ENCODE measurements at places on chromosomes 4 and X. TPM values are rescaled to one million over a fixed set of nuclear protein-coding genes. Genes with fewer than 3 reads are reported as not detected.

GRCh38 chrX:63934791-63935190, 149.8 kb upstream of the ARHGEF9 start:
- DNase-seq: no peak

DNA sequence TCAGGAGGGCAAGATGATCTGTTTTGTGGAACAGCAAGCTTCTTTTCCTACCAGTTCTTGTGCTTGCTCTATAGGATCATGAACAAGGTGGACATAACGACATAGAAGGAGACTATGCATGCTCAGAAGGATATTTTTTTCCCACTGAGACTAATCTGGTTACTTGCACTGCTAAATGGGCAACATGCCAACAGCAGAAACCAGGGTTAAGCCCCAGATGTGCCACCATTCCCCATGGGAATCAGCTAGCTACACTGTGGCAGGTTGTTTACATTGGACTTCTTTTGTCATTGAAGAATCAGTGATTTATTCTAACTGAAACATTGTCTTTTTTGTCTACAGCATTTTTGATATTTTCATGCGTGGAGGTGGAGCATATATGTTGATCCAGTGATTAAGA, 165.6 kb downstream of the C4orf33 start:
- DNase-seq: no peak

DNA sequence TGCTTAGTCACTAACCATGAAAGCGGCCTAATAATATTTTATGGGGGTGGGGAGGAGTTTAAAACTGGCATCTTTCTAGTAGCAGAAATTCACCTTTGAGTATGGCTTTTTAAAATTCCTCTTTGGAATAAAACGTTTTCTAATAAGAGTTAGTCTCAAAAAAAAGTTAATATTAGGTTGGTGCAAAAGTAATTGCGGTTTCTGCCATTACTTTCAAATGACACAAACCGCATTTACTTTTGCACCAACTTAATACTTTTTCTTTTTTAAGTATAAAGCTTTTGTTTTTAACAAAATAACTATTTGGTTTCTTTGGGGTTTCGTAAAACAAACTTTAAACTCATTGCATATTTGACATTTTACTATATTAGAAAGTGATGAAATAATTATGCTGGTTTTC, 68.4 kb downstream of the FBXO8 start:
- no peak for DNase-seq

GRCh38 chr4:67929426-67929825, 33.9 kb downstream of the TMPRSS11A start:
- DNase-seq: no peak

- DNase-seq: no peak
Measured at GRCh38 chrX:110847334-110847733, 51.7 kb upstream of the CHRDL1 start.

- no peak for DNase-seq
Measured at GRCh38 chrX:31483336-31483735, 411.5 kb upstream of the FTHL17 start.

GRCh38 chr4:82373486-82373815, 340 bp downstream of the HNRNPD start:
- no peak for DNase-seq

DNA sequence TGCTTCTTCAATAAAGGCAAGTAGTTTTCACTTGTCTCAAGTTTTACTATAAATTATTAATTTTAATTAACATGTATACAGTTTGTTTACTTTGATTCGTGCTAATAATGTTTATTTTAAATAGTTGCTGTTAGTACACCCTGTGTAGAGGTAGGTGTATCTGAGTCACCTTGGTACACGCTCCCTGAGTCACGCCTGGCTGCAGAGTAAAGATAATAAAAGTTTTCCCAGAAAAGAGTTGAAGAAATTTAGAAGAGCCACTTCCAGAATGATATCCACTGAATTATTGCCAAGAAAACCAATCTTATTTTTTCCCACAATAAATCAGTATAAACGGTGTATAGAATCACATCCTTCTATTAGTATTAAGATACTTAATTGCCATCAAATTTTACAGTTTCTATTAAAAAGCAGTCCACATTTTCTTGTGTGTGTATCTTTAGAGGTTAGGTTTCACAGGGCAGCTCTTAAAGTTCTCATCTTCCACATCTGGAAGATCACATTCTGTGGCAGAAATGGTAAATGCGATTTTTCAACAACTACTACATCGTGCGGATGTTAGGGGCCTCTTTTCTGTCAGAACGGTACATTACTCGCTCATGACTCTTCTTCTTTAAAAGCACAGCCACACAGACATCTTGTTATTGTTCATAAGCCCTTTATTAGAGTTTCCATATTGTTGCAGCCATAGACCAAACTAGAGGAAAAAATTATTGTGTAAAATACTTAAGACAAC, 55.4 kb downstream of the HADH start:
- no peak for DNase-seq

- no peak for DNase-seq
Measured at GRCh38 chrX:108731153-108731552, 5.2 kb downstream of the IRS4 start.

DNA sequence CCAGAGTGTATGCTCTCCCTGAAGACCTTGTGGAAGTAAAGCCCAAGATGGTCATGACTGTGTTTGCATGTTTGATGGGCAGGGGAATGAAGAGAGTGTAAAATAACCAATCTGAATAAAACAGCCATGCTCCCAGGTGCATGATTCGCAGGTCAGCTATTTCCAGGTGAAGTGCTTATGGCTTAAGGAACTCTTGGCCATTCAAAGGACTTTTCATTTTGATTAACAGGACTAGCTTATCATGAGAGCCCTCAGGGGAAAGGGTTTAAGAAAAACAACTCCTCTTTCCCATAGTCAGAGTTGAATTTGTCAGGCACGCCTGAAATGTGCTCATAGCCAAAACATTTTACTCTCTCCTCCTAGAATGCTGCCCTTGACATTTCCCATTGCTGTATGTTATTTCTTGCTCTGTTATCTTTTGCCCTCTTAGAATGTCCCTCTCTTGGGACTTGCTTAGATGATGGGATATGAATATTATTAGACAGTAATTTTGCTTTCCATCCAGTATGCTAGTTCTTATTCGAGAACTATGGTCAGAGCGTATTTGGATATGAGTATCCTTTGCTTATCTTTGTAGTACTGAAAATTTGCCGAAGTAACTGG, 88.6 kb downstream of the PLS3 start:
- DNase-seq: no peak

DNA sequence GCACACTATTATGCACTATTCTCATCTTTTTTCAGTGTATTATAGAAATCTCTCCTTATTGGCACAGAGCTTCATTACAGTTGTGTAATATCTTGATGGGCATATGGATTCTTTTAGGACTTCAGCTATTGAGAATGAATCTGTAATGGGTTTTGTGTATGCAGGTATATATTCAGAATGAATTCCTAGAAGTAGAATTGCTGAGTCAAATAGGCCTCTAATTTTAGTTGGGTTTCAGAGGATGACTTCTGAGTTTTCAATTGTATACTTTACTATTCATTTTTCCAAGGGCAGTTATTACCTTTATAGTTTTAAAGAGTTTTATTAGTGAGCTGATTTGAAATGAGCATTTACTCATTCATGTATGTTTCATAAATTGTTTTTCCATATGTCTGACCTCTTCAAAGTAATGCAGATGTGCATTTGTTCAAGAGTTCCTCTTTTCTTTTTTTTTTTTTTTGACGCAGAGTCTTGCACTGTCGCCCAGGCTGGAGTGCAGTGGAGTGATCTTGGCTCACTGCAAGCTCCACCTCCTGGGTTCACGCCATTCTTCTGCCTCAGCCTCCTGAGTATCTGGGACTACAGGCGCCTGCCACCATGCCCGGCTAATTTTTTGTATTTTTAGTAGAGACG, 19.5 kb downstream of the CASP6 start:
- no peak for DNase-seq

DNA sequence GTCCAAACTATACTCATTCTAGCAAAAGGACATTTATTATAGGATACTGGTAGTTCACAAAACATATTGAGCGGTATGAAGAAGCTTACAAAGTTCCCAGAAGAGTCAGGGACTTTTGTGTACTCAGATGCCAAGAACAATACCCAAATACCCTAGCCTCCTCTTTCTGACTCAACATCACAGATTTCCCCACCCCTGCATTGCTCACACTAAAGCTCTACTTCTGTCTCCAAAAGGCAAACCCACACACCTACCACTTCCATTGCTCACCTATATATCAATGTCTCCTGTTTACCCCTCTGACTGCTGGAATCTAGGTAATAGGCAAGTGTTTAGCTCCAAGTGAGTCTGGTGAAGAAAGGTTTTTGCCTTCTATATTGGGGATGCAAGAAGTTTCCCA, 100.7 kb upstream of the HCCS start:
- DNase-seq: no peak

DNA sequence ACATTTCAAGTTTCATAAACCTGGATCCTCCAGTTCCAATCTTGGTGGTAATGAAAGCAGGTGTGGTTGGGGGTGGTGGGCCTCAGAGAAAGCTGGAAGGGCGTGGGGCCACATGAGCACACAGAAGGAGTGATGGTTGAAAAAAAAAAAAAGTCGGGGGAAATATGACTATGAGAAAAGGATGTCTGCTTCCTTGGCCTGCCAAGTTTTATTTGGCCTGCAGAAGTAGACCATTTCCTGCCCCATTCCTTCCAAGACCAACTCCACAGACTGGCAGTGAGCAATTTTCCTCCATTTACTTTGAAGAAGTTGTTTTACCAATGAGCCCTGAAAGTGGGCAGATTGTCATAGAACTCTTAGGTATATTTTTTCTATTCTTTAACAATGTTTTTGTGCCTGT, 43.3 kb downstream of the LNX1 start:
- no peak for DNase-seq

DNA sequence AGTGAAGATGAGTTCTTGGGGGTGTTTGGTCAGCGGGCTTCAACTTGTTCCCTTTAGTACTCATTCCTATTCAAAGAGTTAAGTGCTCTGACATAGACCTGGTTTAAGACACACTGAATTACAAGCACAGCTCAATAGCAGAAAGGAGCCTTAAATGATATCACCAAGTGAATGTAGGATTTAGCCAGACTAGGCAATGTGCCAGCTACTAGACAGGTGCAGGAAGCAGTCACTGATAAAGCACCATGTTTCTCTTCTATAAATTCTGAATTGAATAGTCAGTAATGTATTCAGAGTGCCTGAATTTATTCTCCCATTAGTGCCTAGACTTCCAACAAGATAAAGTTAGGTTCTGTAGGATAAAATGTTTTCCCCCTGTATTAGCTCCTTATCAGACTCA, 63.6 kb downstream of the ASB9 start:
- DNase-seq: no peak

DNA sequence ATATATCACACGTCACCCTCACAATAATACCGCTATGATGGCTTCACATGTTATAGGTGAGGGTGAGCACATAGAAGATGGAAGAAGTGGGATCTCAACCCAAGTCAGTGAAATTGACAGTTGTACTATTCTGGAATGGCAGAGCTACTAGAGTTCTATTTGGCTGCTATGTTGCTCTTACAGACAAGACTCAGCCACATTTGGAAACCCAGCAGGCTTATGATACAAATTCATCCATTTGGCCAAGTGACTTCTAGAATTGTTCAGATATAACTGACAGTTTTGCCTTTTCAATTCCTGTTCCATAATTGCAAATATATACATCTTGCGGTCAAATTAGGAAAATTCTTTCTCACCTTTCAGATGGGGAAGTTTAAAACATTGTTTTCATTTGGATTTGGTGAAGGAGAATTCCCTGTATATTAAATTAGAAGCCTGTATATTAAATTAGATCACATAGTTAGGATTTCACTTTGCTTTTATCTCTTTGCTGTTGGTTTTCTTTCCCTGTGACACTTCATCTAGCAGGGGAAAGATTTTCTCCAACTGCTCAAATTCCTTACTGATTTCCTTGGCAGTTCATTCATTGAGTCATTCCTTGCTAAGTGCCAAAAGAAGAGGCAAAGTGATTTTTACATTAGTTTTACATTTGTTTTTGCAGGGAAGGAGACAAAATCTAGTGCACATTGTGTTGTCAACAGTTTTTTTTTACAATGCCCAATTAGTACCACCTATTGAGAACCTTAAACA, 120.6 kb upstream of the TBC1D9 start:
- no peak for DNase-seq

DNA sequence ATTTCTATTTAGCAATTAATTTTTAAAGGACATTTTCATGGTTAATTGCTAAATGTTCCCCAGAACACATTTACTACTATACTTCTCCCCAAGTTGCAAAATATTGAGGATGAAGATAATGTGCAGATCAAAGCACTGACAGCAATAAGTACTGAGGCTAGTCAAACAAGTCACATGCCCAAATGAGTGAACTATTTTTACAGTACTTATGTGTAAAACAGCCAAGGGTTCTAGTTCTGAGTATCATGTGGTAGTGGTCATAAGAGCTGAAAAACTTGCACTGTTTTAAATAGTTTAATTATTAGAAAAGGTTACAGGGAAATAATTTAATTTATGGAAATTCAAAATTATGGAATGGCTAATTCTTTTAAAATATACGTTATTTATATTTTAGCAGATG, 3.8 kb downstream of the GALNTL6 start:
- no peak for DNase-seq

Gene SLC9B1
- total RNA-seq: 3.7 TPM

Gene EGFL6
- total RNA-seq: 1.6 TPM

Gene TACR3
- total RNA-seq: not detected

Gene FAM9C
- not detected for total RNA-seq

Gene KDM6A
- total RNA-seq: 52.8 TPM

Measured in sciatic nerve (tissue), 2 donors.